ENCODE measurements at places on chromosomes 1 and 21. TPM values are rescaled to one million over a fixed set of nuclear protein-coding genes. Genes with fewer than 3 reads are reported as not detected.

GRCh38 chr21:42593007-42593814 lies 60.2 kb upstream of the PDE9A start:
- peak; percentile 36 for DNase-seq

- peak; percentile 96 for DNase-seq
Observed at GRCh38 chr1:223022641-223023473, 120.2 kb downstream of the TLR5 start.

- peak; percentile 86 for DNase-seq
Observed at GRCh38 chr21:35291973-35292627, 243.0 kb upstream of the RUNX1 start.

DNA sequence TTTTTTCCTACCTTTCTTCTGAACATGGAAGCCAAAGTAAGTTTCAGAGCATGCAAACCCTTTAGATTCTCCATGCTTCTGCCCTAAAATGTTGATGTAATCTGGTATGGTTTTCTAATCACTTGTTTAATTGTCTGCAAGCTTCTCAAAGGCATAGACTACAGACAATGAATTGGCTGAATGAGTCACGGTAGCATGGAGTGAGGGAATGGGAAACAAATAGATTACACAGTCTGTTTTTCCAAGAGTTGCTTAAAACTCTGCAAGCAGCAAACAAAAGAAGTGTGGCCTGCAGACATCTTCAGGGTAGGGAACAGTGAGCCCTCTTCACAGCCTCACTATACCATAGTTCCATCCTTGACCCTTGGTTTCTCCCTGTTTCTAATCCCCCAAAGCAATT lies 326.0 kb downstream of the BARHL2 start:
- no peak for DNase-seq

DNA sequence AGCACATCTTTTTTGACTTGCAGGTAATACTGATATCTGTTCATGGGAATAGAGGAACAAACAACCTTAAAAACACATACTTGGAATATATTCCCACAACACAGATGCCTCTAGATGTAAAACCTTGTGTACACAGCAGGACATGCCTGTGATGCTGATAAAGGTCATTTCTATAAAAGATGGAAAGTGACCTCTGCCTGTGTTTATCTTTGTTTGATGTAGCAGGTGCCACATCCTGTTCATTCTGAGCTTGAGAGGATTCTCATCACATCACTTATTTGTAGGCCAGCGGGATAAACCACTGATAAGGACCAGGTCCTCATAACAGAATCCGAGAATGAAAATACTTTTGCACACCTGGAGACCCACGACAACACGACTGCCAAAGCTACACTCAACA lies 133.7 kb downstream of the SMYD2 start:
- DNase-seq = no peak

DNA sequence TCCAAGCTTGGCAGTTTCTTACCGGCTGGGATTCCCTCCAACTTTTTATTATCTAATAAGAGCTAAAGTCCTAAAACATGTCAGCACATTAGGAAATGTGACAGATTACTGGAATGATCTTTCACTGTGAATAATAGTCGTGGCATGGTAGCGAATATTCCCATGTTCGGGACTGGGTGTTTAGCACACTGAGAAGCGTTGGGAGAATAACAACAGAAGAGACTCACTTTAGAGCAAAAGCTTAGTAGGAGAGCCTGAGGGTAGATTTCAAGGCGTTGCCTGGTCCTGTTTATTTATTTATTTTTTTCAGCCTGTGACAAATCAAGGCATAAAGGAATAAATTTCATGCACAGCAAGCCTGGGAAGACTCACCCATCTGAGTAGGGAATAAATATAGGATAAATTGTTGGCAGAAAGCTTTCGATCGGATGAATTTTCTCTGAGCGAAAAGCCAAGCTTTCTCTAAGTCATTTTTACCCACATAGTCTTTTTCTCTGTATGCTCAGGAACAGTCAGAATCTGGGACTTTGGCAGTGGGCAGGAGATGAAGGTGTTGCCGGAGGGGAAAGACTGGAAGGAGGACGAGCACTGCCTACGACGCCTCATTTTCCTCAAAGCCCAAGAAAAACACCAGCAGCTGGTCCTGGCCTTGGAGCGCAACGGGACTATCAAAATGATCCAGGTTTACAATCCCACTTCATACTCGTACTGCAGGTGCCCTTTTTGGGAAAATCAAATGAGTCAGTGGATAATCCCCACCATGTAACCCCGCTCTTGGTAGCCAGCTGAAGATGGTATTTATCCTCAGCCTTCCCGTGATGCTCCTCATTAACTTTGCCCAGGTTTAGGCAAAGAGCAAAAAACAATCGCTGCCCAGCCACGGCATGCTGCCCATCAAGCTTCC lies 97.2 kb downstream of the WDR64 start:
- peak; percentile 32 for DNase-seq

GRCh38 chr1:239744851-239745250 lies 346.8 kb upstream of the FMN2 start:
- no peak for DNase-seq

- no peak for DNase-seq
Observed at GRCh38 chr1:58824753-58825389, 41.0 kb upstream of the JUN start.

GRCh38 chr21:37623689-37624088 lies 257.1 kb downstream of the DYRK1A start:
- no peak for DNase-seq

DNA sequence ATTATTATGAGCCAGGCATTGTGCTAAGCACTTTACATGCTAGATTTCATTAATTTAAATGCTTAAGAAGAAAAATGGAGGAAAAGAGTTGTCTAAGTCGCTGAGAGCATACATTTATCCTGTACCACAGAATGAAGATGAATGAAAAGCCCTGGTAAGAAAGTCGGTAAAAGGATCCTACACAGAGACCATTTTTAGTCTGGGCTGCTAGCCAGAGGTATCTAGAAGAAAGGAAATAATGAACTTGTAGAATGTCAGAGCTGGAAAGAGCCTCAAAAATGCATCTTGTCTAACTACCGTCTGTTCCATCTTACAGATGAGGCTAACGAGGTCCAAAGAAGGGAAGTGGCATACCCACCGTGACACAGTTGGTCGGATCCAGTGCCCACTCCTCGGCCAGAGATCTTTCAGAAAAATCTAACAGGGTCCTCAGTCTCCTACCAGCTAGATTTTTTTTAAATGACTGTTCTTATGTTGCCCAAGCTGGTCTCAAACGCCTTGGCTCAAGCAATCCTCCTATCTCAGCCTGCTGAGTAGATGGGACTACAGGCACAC lies 12.2 kb upstream of the TNR start:
- no peak for DNase-seq

- DNase-seq = no peak
Observed at GRCh38 chr1:202198366-202198724, 4.7 kb downstream of the LGR6 start.

DNA sequence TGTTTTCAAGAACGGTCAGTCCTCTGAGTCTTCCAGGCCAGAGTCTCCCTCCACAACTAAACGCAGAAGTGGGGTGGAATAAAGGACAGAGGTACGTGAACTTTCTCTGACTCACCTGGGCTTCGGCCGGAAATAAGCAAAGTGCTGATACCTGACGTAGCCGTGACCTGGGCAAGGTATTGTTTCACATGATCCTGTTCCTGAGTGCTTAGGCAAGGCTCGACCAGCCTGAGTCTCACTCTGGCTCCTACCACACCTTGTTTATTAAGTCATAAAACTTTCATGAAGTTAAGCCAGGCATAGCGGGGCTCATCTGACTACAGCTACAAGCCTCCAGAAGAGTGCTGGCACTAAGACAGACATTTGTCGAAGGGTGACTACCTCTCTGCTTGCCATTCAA lies 327.5 kb downstream of the SETD4 start:
- DNase-seq = no peak

GRCh38 chr1:1211541-1212441 lies 2.2 kb downstream of the TNFRSF4 start:
- DNase-seq = no peak

DNA sequence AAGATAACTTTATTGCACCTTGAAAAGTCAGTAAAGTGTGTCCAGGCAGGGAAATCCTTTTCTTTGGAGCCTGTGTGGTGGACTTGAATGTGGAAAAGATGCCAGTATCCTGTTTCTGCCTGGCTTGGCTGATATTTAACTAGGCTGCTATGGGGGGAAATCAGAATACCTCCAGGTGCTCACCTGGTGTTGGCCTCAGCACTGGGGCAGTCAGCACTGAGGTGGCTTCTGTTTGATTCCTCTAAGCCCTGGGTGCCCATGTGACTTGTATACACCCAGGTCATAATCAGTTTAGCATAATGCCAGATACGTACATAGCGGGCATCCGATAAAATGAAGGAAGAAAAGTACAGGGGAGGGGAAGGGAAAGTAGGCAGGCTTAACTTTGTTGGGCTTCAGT lies 7.2 kb downstream of the PHGDH start:
- no peak for DNase-seq

DNA sequence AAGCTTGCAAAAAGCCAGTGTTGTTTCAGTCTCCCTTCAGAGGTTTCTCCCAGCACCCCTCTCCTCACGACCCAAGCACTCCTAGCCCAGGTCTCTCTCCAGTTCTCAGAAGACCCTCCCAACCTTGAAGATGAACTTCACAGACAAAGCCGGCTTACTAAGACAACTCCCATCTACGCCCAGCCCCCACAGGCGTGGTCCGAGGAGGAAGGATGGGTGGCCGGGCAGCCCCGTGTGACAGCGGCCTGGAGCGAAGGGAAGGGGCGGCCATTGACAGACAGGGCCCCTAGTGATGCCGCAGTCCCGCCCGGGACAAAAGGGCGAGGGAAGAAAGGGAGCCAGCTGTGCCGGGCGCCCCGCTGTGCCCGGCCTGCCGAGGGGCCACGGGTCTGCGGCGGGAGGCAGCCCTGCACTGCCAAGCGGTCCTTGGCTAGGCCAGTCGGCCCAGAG lies 6.9 kb downstream of the PAX7 start:
- no peak for DNase-seq

- no peak for DNase-seq
Observed at GRCh38 chr1:34688006-34688741, 66.7 kb upstream of the GJB5 start.

GRCh38 chr1:49200738-49201137 lies 424.0 kb upstream of the BEND5 start:
- DNase-seq = no peak

- DNase-seq = no peak
Observed at GRCh38 chr1:156577550-156577949, 2.0 kb upstream of the TTC24 start.

Gene GORAB
- total RNA-seq = 18.8 TPM

Gene SIK1
- total RNA-seq = 31.9 TPM

Gene S100A7A
- not detected for total RNA-seq

Gene C1orf116
- not detected for total RNA-seq
